Bronchial epithelial cell (primary cell): ENCODE measurements at places on chromosomes 6 and 20. TPM values are rescaled to one million over a fixed set of nuclear protein-coding genes. Genes with fewer than 3 reads are reported as not detected.
A peak's percentile ranks its signal among the peaks of the same experiment; 100 is the strongest.

GRCh38 chr6:160138839-160139419 lies 17.3 kb downstream of the SLC22A1 start:
- DNase-seq = no peak

DNA sequence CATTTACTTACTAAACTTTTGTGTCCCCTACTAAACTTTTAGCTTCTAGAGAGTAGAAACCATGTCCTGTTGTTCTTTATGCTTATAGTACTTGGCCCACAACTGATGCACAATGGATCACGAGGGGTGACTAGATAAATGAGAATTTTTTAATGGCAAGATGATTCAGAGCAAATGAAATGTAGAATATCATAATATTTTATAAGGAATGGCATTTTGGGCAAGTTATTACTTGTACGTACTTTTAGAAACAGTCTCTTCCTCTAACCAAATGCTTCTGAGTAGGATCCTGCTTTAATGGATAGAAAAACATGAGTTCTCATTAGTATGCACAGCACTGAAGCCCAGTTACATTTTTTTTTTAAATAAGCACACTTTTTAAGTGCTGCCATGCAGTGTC lies 336.3 kb downstream of the NRN1 start:
- peak; percentile 81 for DNase-seq

GRCh38 chr6:128518434-128519131 lies 1.8 kb downstream of the PTPRK start:
- peak; percentile 38 for DNase-seq

DNA sequence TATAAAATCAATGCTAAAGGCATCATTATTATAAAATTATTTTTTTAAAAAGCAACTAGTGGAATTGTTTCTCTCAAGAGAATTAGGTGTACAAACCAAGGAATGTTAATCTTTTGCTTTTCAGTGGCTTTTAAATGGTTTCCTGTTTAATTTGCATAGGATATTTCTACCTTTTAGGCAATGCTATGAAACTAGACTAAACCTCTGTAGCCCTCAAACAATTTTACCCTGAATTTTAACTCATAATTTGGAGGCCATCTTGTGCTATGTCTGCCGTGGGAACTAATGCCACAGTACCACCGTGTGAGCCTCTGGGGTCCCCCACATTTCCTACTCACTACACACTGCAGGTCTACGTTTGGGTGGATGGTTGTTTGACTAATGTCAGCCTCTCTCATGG lies 20.6 kb downstream of the PHACTR2 start:
- no peak for DNase-seq

GRCh38 chr6:159682295-159682694 lies 10.7 kb downstream of the SOD2 start:
- DNase-seq = no peak

DNA sequence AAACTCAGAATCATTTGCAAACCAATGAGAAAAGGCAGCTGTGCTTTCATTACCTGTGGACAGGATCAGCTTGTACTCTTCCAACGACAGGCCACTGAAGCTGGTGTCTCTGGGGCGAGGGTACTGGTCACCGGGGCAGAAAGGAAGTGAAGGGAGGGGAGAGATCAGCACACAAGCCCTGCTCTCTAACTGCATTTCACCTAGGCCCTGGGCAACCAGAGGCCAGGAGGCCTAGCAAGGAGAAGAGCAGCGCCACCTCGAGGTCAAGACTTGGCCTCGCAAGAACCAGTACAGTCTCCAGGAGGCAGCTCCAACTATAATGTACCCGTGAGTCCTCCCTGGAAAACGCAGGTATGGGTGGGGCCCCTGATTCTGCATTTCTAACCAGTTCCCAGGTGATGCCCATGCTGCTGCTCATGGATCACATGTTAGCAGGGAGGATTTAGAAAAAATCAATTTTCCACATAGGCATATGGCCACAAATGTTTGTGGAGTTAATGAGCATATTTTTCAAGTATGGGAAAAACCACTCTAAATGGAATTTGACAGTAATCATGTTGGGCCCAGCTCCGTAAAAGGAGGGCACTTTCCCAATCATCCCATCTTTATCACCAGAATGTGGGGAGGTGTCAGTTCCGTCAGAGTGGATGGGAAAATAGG lies 11.0 kb downstream of the UQCC2 start:
- peak; percentile 73 for DNase-seq

DNA sequence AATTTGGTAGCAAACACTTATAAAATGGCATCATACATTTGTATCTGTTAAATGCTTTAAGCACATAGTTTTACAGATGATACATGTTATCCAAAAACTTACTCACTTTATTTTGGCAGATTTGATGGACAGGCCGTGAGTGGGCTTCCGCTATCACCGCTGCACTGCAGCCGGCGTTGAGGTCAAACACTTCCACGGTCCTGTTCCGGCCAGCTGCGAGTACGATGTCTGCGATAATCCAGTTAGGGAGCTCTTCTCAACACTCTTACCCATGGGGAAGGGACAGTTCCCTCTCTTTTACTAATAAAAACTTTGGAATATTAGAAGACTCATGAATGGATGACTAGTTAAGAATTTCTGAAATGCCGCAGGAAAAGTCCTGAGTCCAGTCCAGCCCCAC lies 69.0 kb downstream of the WDR27 start:
- DNase-seq = no peak

- DNase-seq = peak; percentile 62
Measured at GRCh38 chr6:7761051-7761450, 35.2 kb downstream of the BMP6 start.

DNA sequence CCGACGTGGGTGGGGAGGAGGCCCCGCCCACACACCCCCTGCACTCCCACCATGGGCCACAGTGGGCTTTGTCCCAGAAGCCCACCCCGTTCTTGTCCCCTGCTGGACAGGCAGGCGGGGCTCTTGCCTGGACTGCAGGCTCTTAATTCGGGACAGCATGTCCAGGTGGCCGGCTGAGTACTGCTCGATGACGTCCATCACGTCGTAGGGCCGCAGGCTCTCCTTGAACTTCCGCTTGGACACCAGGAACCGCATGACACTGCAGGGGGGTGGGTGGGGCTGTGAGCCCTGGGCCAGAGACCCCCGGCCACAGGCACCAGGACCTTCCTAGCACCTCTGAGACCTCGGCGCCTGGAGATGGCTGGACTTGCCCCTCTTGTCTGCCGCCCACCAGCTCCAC lies 52.2 kb upstream of the CHRNA4 start:
- DNase-seq = no peak

Gene FAM217A
- not detected in 2 replicates for total RNA-seq

Gene PSORS1C2
- not detected in 2 replicates for total RNA-seq

Gene TMEM63B
- total RNA-seq = 27.4 and 40.3 TPM in 2 replicates
